ENCODE measurements at places on chromosomes 4 and X.

DNA sequence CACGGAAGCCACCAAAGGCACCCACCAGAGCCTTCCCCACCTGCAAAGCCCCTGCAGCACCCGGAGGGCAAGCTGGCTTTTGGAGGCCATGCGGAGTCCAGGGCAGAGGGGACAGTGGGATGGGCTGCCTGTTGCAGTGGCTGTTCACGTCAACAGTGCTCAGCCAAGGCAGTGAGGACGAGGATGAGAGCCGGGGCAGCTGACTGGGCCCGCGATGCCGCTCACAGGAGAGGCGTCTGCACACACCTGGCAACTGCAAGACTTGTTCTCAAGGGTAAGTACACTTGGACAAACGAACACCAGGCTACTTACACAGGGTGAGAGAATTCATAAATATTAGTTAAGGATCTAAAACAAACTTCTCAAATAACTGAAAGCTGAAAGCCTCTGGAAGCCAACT lies 19.6 kb downstream of the FGFR3 start:
- no peak for DNase-seq

DNA sequence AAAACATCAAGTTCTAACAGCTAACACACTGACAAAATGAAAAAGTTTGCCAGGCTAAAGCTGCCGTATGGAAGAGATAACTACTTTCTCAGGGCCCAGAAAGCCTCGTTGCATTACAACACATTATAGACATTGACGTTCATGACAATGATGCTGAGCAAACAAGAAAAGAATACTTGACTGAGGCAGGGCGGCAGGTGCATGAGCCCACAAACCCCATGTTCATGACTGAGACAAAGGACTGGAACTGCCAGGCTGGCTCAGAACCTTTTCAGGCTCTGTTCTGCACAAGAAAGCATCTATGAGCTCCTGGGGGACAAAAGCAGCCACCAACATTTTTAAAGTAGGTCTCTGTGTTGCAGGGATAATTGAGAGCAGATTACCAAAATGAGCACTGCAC lies 13.6 kb downstream of the TLR6 start:
- DNase-seq: no peak

GRCh38 chr4:185587427-185588161 lies 52.3 kb upstream of the PDLIM3 start:
- no peak for DNase-seq

DNA sequence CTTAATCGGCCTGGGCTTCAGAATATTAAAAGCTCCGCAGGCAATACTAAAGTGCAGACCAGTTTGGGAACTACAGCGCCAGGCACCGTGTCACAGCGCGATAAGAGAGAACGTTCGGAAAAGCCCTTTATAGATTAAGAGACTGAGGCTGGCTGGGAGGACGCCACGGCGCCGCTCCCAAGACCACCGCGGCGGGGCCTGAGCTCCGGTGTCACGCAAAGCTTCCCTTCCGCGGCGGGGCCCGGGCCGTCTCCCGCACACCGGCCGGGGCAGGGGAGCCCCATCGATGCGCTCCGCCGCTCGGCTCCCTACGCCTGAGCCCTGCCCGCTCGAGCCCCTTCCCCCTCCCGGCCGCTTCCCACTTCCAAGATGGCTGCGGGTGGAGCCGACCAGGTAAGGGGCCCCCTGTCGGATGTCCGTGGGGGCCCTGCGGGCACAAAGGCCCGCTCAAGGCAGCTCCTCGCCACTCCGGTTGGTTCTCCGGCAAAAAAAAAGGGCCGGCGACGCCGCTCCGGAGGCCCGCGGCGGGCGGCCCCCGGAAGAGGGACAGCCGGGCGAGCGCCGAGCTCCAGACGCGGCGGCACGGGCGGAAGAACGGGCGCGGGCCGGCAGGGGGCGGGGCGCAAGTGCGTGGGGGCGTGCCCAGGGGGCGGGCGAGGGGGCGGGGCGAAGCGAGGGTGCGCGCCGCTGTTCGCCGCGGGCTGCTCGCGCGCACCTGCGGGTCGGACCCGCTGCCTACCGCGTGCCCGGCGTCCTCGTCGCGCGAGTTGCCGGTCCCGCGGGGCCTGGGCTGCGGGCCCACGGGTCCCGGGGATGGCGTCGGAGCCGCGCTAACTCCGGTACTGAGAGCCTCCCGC lies at the start of gene TBC1D14:
Gene TBC1D14, plus strand, starts transcription at position 714 of the 857 bp plus-strand sequence. CDS start 13,564 bp downstream, outside the sequence.
- DNase-seq: no peak

DNA sequence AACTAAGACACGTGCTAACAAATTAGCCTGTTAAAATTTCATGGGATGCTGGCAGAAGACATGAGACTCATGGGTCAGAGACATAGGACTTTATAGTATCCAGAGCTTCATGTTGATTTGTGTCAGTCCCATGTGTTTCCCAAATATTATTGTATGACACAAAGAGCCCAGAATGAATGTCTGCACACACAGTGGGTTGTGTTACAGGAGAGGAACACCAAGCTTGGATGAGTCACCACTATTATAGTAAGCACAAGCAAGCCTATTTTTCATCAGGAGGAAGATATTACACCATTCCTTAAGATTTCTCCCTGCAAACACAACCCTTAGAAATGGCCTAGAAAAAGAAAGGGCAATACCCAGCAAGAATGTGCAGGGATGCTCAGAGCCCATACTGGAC lies 15.4 kb downstream of the BBS12 start:
- DNase-seq: no peak
